Amygdala (tissue), 56 donors: ENCODE measurements at places on chromosomes 1 and 21.

- DNase-seq = no peak
Observed at GRCh38 chr1:93722081-93723031, 40.7 kb upstream of the BCAR3 start.

DNA sequence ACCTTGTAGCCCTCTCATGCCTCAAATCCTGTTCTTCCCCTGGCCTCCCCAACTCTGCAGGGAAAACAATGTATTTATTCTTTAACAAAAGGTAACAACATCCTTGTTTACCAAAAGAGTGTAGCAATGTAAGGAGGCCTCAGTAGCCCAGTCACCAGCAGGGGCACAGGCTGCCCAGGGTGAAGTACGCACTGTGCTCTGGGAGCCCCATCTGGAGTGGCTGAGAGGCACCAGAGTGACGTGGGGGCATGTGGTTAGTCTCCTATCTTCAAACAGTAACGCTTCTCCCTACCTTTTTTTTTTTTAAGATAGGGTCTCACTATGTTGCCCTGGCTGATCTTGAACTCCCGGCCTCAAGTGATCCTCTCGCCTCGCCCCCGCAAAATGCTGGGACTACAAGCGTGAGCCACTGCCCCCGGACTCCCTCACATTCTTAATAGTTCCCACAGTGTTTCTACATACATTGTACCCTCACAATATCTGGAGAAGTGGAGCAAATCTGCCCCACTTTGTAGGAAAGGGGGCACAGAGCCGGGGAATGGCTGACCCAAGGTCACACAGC lies 51.3 kb upstream of the ECE1 start:
- no peak for DNase-seq

DNA sequence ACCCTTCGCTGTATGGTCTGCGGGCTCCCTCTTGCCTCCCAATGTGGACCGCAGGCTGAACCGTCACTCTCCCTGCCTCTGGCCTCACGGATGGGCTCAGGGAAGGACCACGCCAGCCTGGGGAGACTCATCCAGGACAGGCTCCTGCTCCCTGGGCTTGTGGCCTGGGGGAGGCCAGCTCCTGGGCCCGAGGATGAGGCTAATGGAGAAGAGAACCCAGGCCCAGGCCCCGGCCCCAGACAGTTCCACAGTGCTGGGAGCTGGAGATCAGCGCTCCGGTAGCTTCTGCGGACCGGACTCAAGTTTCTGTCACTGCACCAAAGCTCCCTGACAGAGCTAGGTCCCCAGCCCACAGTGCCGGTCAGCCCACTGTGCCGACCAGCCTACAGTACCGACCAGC lies 13.4 kb upstream of the PLEKHG5 start:
- no peak for DNase-seq

DNA sequence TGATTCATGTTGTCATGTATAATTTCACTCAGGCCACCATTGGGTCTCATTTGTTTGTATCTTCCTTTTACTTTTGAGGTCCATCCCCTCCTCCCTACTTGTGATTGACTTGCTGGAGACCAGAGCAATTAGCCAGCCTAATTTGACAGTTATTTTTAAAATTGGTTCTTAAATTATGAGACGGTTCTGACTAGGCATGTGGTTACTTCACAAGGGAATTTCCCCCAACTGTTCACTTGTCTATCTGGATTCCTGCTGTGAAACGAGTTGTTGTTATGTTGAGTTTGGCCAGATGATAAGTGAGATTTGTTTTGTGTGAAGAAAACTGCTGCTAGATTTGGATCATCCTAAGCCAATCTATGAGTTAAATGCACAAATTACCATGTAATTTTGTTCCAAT lies 359.1 kb downstream of the BARHL2 start:
- DNase-seq = no peak

DNA sequence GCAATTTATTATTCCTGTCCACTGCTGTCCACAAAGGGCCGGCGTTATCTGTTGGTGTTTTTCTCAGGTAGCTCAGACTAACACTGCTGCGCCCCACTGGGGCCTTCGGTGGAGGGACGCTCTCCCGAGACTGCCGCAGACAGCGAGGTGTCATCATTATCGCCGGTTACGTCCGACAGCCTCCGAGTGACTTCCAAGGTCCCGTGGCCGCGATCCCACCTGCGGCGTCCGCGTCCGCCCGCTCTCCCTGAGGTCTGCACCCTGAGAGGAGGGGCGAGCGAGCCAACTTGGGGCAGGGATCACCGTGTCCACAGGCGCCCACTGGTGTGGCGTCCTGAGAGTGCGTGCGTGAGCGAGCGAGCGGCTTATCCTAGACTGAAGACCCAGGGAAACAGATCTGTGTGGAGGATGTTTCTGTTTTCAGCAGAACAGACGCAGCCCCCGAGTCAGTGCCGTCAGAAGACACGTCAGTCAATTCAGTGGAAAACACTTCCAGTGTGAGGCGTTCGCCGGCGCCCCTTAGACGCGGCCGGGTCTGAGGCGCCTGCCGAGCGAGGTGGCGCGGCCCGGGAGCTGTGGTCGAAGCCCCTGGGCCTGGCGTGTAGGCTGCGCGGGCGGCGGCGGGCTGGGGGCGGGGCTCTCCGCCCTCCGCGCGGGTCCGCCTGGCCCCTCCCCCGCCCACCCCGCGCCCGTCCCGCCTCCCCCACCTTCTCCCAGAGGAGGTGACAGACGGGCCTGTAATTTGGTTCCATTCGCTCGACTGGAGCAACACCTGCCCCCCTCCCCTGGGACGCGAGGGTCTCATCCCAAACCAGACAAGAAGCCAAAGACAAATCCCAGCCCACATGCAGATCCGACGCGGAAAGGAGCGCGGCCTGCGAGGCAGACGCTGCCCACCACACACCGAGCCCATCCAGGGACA lies 12.6 kb downstream of the NHLH2 start:
- no peak for DNase-seq

DNA sequence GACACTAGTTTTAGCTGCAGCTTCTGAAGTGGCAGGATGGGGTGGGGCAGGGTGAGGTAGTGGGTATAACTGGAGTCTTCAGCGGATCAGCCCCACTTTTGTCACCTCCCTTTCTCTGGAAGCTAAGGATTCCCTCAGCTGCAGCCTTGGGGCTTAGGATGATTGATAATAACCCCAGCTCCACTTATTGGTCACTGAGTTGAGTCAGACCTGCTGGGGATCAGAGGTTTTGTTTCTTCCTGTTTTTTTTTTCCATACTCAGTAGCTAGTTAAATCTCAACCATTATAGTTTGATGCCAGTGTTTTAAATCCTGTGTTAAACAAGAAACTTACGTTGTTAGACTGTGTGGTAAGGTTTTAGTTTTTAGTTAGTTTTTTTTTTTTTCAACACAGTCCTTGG lies 57.2 kb downstream of the LAMC1 start:
- no peak for DNase-seq

DNA sequence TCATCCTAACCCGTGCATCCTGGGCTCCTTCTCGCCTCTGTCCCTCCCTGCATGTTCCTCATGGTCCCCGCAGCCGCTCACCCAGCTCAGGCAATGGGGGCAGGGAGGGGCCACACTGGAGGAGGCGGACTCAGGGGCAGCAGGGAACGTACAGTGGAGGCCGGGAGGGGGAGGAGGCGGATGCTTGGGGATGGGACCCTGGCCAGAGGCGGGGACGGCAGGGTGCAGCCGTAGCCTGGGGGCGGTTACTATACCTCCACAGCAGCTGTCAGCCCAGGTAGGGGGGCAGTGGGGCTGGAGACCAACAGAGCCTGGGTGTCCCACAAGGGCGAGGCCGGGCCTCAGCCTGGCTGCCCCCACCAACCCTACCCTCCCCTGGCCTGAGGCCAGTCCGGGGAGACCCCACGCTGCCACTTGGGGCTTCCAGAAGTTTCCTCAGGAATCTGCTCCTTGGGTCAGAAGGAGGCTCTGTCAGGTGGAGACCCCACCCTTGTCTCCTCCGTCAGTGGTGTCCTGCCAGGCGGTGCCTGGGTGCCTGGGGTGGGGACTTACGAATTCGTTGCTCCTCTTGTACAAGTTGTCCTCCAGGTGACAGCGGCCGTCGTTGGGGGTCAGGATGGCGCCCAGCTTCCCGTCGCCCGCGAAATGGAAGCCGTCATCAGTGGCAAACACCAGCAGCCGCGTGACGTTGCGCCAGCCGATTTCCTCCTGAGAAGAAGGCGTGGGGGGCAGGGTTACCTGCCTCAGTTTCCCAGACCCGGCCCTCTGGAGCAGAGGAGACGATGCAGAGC lies 20.7 kb downstream of the ITGB2 start:
- no peak for DNase-seq

- no peak for DNase-seq
Observed at GRCh38 chr1:48099072-48099773, 102.0 kb upstream of the TRABD2B start.

DNA sequence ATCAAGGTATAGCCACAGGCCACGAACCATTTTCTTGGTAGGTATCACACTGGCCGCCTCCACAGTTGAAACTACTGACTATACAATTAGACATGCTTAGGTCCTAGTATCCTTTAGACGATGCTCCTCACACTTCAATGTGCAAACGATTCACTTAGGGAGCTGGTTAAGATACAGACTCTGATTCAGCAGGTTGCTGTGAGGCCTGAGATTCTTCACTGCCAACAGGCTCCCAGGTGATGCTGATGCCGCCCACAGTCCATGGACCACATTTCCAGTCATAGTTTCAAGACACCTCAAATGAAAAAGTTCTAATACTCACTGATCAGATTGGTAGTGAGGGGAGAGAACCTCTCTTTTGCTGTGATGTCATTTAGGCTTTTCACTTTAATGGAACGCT lies 6.8 kb downstream of the ATP5PO start:
- no peak for DNase-seq

DNA sequence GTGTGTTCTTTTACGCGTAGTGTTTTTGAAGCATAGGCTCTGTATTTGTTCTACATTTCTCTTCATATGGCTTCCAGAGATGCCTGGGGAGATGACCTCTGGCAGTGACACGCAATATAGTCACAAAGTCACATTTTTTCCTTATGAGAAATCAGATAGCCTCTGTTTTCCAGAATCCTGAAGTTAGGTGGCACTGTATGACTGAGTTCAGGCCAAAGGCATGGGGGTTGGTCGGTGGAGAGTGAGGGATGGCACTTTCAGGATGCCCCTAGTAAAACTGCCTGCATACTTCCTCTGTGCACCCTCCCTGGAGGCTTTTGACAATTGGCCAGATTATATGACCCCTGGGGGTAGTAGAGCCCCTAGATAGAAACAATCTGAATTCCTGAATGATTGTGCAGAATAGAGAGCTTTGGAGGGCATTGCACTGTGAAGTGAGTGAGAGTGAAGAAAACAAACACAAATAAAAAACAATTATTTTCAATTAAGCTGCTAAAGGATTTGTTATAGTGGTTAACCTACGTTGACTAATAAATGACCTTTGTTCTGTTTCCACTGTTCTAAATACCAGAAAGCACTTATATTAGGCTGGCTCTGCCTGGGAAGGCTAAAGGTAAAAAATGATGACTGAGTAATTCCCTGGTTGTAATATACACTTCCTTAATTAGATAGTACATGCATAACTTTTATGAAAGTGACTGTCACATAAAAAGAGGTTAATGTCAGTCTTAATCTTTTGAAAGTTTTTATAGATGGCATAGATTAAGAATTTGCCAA lies 1660.8 kb downstream of the PLA2G4A start:
- no peak for DNase-seq

GRCh38 chr1:2414297-2414958 lies 2.1 kb upstream of the PEX10 start:
- DNase-seq = peak; percentile 59

DNA sequence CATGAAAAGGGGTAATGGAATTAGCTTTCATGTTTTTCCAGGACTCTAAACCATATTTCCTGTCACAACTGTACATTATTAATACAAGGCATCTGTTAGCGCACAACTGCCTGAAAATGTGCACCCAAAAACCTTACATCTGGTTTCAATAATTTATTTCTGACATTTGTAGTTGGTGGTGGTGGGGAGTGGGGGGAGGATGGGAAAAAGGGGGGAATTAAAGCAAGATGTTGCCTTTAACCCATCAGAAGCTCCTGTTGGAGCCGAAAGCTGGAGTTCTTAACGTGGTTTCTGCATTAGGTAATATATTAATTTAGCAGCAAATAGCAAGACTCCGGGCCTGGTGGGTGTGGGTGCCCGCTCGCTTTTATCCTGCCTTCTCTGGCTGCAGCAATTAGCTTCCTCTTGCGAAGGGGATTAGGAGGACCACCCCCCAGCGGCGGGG lies 36.9 kb upstream of the HHAT start:
- no peak for DNase-seq

GRCh38 chr1:58895559-58896145 lies 111.8 kb upstream of the JUN start:
- no peak for DNase-seq

- no peak for DNase-seq
Observed at GRCh38 chr1:43009274-43009673, 50.6 kb upstream of the SLC2A1 start.

GRCh38 chr1:6144647-6145395 lies 35.3 kb downstream of the CHD5 start:
- DNase-seq = no peak

DNA sequence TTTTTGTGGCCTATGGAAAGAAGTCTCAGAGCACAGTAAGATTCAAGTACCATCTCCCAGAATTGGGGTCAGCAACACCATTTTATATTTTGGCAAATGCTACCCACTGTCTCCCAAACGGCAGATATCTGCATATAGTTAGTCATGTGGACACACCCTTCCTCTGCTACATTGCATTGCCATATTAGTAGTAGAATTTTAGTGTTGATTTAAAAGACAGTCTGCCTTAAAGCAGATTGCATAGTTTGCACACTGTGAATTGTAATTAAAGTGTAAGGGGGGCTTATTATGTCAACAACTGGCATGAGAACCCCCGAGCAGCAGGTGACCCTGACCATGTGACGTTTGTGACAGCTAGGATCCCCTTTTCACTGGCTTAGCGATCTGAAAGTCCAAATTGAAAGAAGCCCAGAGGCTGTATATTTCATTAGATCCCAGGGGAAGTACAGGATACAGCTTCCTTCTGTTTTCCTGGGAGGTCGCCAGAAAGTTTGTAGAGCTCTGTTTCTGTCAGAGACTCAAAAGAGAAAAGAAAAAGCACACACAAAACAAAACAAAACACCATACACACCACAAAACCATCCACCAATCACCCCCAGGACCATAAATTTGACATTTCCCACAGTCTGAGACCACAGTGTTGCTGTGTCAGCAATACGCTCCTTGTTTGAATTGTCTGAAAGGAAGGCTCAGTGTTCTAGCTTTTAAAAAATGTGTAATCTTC lies 172.4 kb downstream of the NFIA start:
- no peak for DNase-seq

DNA sequence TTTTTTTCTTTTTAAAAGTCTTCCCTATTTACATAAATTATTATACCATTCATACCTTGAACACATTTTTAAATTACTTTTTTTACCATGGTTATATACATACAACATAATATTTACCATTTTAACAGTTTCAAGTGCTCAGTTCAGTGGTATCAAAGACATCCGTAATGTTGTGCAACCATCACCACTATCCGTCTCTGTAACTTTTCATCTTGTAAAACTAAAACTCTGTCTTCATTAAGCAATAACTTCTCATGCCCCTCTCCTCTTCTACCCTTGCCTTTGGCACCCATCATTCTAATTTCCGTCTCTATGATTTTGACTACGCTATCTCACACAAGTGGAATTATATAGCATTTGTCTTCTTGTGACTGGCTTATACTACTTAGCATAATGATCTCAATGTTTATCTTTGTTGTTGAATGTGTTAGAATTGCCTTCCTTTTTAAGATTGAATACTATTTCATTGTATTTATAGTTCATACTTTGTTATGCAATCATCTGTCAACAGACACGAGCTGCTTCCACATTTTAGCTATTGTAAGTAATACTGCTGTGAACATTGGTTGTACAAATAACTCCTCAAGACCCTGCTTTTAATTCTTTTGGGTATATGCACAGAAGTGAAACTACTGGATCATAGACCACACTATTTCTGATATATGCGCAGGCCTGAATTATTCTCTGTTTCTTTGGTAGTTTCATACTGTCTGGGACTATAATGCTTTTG lies 689.5 kb upstream of the NCAM2 start:
- DNase-seq = no peak
